ENCODE measurements at places on chromosomes 1 and 21.
A peak's percentile ranks its signal among the peaks of the same experiment; 100 is the strongest.

- no peak for DNase-seq
These were observed 38.9 kb downstream of the SDCCAG8 start for GRCh38 chr1:243294723-243295121.

DNA sequence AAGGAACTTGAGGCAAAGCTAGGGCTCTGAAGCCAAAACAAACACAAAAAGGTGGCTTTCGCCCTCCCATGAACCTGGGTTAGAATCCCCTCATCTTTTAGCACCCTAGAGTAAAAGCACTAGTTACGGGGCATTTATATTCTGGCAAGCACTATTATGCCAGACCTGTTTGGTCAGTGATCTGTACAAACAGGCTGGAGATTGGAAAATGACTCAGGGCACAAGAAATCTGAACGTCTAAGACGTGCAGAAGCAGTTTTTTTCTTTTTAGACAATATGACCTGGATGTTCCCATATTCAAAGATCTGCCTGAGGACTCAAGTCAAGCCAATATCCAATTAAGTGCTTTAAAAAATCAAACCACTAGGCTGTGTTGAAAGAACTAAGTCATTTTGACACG, 3.0 kb downstream of the ZNF436 start:
- DNase-seq, result no peak

- DNase-seq, result no peak
These were observed 33.9 kb upstream of the COL6A2 start for GRCh38 chr21:46063734-46064680.

DNA sequence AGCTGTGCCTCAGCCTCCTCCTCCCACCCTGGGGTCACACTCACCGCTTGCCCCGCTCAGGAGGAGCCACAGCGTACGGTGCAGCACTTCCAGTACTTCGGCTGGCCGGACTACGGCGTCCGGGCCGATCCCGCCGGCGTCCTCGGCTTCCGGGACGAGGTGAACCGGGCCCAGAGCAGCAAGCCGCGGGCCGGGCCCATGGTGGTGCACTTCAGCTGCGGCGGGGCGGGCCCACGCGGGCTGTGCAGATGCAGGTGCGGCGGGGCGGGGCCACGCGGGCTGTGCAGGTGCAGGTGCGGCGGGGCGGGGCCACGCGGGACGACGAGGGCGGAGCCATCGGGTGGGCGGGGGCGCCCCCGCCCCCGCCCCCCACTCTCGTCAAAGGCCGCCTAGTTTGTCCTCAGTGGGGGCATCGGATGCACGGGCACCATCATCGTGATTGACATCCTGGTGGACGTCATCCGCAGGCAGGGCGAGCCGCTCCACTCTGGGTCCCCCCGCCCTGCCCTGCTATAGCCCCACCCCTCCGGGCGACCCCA, 5.5 kb downstream of the RNF223 start:
- no peak for DNase-seq

GRCh38 chr1:199909137-199909536, 118.4 kb upstream of the NR5A2 start:
- DNase-seq, result no peak

- DNase-seq, result no peak
These were observed 19.5 kb downstream of the MAPKAPK2 start for GRCh38 chr1:206704226-206704625.

DNA sequence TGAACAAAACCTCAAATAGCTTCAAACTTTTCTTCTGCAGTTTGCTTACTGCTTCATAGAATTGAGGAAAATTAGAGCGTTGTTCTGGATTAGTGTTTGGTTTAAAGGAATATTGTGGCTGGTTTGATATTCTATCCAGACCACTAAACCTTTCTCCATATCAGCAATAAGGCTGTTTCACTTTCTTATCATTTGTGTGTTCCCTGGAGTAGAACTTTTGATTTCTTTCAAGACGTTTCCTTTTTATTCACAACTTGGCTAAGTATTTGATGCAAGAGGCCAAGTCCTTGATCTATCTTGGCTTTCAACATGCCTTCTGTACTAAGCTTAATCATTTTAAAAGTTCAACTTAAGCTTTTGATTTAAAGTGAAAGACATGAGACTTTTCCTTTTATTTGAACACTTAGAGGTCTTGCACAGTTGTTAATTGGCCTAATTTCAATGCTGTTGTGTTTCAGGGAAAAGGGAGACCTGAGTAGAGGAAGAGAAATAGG, 359.1 kb downstream of the S1PR1 start:
- no peak for DNase-seq

- DNase-seq, result no peak
These were observed 16.6 kb downstream of the BCAN start for GRCh38 chr1:156658496-156658895.

DNA sequence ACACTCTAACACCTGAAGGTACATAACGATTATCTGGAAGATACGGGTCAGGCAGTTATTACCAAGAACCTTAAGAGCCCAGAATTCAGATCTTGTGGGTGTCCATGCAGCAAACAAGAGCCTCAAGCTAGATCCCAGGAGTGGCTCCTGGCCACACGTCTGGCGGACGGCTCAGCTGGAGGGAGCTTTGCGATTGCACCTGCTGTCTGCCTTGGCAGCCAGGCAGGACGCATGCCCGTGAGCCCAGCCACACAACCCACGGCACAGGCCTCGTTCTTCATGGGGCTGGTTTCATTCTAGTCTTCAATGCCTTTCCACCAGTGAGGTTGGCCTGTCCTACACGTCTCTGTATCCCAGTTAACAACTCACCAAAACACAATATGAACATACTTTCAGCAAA, 5.7 kb downstream of the CCNL2 start:
- DNase-seq, result no peak

- no peak for DNase-seq
These were observed 103.5 kb downstream of the RPE65 start for GRCh38 chr1:68346188-68346808.

DNA sequence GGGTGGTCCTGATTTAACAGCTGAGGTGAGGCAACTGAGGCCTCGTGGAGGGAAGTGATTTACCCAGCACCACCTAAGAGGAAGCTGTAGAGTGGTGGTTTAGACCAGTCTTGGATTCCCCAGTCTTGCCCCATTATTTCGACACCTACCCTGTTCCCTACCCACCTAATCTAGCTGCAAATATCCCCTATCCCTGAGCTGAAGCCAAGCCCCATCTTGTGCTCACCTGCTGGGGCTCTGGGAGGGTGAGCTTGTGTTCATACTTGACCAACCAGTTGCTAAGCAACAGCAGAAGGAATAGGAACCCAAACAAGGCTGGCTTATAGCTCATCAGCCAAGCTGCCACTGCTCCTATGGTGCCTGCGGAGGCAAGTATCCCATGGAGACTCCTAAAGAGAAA, 2.0 kb downstream of the TEX46 start:
- DNase-seq, result peak; percentile 41

- DNase-seq, result no peak
These were observed 6.1 kb upstream of the RIPPLY3 start for GRCh38 chr21:37000381-37000780.

DNA sequence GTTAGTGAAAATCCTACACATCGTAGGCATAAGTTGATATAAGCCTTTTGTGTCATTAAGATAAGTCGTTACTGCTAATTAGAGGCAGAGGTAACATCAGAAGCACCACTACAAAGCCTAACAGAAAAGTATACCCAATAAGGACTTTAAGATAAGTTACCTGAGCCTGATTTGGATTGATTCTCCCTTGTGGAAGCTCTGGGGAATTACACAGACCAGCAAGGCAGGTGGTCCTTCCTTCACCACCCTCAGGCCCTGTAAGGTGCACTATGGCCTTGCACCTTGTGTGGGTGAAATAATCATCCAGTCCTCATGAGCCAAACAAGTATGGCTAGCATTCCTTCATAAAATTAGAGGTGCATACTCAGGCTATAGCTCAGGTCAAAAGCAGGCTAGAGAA, 166.7 kb upstream of the CHRM3 start:
- DNase-seq, result no peak

DNA sequence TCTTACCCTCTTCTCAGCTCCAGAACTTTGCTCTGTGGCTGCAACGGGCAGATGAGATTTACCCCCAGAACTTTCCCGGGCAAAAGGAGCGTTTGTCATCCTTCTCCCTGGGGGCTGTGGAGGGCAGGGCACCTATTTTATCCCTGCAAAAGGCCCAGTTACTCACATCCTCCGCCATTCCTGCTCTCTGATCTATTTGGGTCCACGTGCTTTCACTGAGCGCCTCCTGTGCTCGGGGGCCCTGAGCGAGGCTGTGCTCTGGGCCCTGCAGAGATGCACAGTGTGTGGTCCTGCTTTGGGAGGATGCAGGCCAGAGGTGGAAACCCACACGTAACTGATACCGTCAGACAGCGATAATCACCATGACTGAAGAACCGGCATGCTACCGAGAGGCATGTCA, 2.4 kb upstream of the CSMD2 start:
- no peak for DNase-seq

DNA sequence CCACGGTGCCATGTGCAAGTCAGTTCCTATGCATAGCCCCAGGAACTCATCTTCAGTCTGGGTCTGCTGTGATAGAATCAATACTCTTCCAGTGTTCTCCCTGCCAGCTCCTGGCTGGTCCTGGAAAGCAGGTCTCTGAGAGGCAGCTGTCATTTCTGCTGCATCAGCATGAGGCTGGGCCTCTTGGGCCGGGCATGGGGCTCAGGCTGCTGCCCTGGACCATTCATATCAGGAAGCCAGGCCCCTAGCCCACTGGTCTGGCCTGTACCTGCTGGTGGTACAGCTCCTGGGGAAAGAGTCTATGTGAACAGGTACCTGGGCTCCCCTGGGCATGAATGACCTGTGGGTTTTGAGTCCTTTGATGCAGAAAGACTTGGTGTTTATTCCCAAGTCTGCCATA, 173.6 kb upstream of the CSF3R start:
- DNase-seq, result no peak

DNA sequence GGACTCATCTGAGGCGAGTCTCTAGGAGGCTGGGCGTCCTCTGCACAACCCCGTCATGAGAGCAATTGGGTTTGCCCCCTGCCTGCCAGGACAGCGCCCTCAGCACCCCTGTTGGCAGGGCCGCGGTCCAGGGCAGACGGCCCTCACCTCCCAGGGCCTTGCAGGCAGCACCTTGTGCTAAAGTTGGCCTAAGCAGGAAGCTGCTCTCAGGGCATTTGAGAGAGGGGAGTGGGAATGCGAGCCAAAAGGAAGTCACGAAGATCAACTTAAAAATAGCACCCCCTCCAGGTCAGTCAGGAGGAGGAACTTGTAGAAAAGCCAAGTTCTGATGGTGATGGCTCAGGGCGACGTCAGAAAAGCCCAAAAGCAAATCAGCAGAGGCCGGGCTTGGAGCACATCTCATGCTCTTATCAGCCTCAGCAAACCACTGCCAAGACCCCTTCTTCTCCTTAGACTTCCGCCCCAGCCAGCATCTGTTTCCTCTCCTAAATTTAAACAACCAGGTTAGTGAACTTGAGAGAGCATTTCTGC, 12.6 kb upstream of the ADORA3 start:
- DNase-seq, result peak; percentile 86

DNA sequence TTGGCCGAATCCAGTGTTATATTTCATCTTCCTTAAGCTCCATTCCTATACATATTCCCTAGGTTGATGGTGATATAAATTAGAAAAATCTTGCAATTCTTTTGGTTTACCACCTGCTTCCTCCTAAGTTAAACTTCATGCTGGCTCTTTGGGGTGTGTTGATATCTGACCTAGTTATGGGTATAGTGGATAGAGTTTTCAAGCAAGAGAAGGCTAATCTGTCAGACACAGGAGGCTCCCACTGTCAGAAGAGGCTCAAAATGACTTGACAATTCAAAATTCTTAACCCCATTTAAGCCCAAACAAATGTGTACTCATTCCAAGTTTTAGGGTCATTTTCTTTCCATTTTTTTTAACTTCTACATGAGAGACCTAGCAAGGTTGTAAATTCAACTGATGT, 8.5 kb upstream of the SLC35D1 start:
- no peak for DNase-seq

- no peak for DNase-seq
These were observed 7.0 kb downstream of the C1orf53 start for GRCh38 chr1:197909384-197909783.

GRCh38 chr1:92759361-92759760, 25.5 kb downstream of the EVI5 start:
- DNase-seq, result no peak

DNA sequence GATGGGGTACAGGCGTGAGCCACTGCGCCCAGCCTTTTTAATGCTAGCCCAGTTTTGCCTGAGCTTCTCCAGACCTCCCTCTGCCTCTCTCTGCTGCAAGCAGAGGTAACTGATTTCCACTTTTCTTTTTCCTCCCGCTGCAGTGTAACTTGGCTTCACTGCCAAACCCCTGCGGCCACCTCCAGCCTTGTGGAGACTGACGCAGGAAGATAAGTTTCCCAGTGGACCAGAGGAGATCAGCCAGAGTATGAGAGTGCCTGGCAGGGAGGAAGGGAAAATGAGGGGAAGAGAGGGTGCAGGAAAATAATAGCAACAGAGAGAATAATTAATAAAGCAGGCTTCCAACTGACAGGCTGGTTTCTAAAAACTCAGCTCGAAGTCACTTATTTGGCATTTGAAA, 143.7 kb downstream of the PCNX2 start:
- DNase-seq, result no peak

DNA sequence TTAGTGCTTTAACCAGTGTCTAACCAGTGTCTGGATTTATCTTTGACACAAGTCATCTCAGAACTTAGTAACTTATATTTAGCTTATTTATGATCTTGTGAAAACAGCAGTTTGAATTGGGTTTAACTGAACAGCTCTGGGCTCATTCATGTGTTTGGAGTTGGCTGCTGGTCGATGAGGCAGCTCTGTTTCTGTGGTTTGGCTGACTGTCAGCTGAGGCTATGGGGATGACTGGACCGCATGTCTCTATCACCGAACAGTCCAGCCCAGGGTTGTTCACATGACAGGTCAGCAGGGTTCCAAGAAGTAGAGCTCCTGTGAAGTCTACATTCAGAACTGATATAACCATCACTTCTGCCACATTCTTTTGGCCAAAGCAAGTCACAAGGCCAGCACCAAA, 29.1 kb upstream of the C21orf91 start:
- no peak for DNase-seq

- DNase-seq, result no peak
These were observed 117.5 kb downstream of the TM2D1 start for GRCh38 chr1:61607448-61607847.

GRCh38 chr21:38925923-38926322, 120.2 kb downstream of the ETS2 start:
- peak; percentile 30 for DNase-seq

DNA sequence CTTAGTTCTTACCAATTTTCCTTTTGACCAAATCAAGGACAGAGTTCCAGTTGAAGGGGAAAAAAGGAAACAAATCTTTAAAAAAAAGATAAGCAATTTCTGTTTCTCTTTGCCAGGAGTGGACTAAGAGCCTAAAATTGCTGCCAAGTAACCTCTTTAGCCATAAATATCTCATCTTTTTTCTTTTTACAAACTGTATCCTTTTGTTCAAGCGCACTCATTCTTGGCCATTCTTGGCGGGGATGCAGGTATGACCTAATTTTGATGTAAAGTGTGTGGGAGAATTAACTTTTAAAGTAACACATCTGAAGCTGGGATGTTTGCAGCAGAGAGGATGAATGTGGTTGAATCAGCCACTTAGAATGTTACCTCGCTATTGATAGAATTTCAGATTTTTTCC, 13.4 kb upstream of the KIF1B start:
- no peak for DNase-seq

- DNase-seq, result peak; percentile 48
These were observed 13.6 kb upstream of the C1orf185 start for GRCh38 chr1:51088474-51088873.

- DNase-seq, result no peak
These were observed 23.4 kb upstream of the ARF1 start for GRCh38 chr1:228058949-228059633.

GRCh38 chr1:1847890-1848289, 43.0 kb downstream of the GNB1 start:
- DNase-seq, result no peak

GRCh38 chr1:56451491-56451890, 127.9 kb downstream of the PLPP3 start:
- DNase-seq, result no peak

Data from AML-193 (cell line).